Central memory CD4-positive, alpha-beta T cell (primary cell): ENCODE measurements at places on chromosomes 4 and X.

DNA sequence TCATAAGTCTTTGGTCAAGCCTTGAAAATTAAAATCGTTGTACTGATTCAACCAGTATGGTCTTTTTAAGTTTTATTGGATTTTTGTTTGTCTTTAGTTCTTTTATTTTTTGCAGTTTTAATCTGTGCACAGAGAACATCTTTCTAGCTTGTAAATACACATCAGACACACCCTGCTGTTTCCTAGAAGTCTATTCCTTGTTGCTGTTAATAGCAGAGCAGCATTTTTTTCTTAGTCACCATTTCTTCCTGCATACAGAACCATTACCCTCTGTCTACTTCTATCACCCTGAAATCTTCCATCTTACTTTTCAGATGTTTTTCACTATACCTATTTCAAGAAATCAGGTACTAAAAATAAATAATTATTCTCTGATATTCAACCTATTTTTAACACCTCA lies 375.4 kb downstream of the GRID2 start:
- no peak for DNase-seq

DNA sequence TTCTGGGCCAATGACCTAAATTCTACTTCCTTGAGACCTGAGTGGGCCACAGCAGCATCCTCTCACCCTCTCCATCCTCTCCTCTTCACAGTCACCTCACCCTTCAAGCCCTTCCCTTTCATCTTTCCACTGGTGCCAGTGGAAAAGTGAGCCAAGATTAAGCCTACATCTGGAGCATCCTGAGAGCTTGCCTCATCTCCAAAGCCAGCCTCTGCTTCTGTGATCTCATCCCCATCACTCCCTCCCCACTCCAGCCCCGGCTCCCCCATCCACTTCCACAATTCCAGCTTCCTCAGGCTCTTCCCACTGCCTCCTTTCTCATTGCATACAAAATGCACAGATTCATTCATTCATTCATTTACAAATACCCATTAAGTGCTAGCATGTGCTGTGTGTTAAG lies 10.1 kb upstream of the RASL11B start:
- no peak for DNase-seq

DNA sequence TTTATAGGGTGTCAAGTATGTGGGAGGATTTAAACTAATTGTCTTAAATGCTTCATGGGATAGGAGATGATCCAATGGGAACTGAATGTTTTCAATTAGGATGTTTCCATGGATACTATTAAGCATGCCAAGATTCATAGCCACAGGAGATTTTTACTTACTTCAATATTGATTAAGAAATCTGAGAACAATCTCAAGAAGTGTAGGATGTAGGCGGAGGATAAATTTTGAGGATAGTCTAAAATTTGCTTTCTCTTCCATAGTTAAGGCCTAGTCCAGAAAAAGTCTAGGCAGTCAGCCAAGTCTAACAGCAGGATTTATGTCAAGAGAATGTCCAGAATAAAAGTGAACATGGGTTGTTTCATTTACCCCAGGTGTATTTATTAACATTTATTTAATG lies 32.8 kb downstream of the REPS2 start:
- DNase-seq = no peak

GRCh38 chr4:30717208-30718020 lies 2.8 kb upstream of the PCDH7 start:
- DNase-seq = no peak

GRCh38 chrX:139058831-139059495 lies 347.4 kb upstream of the FGF13 start:
- no peak for DNase-seq

GRCh38 chrX:42378857-42379256 lies 399.1 kb downstream of the PPP1R2C start:
- DNase-seq = no peak

- no peak for DNase-seq
Observed at GRCh38 chr4:139419388-139419914, 34.5 kb upstream of the RAB33B start.

DNA sequence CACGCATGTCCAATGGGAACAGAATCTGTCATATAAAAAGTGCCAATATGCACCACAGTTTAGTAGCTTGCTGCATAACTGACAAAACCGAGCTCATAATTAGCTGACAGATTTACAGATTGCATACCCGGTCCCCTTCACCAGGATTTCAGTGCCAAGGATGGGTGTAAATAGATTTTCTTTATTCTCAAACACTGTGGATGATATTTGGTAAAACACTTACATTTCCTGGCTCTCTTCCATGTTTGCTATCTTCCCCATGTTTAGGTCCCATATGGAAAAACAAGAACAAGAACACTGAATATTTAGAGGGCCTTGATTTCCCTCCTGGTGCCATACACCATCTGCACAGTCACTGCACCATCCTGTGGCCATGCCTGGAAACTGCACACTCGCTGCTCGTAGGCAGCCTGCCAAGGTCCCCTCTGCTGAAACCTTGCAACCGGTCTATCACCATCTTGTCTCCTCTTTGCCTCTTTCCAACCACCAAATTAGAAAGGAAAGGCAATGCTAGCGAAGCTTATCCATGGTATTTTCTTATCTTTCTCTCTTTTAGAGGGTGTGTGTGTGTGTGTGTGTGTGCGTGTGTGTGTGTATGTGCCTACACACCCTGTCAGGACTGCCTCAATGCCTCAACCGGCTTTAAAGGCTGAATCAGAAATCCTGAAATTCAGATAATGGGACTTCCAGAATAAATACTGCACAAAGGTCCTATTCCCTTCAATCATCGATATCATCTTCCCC lies 124.2 kb upstream of the MBNL3 start:
- DNase-seq = no peak

DNA sequence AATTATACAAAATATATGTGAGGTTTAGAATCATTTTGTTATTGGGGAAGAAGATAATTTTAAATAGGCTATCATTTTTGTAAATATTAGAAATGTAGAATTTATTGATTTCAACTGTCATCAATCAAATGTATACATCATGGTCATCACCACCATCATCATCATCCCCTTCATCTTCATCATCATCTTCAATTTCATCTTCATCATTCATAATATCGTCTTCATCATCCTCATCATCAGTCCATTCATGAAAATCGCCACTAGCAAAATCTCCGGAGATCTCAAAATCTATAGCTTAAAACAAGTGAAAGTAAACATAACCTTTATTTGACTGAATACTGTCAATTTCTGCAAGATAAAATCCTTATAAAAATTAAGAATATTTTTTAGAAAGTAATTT lies 499.5 kb downstream of the SPOCK3 start:
- DNase-seq = no peak

GRCh38 chr4:136909626-136910025 lies 622.7 kb downstream of the PCDH18 start:
- no peak for DNase-seq

GRCh38 chr4:178612733-178613132 lies 1170.5 kb upstream of the AGA start:
- no peak for DNase-seq

DNA sequence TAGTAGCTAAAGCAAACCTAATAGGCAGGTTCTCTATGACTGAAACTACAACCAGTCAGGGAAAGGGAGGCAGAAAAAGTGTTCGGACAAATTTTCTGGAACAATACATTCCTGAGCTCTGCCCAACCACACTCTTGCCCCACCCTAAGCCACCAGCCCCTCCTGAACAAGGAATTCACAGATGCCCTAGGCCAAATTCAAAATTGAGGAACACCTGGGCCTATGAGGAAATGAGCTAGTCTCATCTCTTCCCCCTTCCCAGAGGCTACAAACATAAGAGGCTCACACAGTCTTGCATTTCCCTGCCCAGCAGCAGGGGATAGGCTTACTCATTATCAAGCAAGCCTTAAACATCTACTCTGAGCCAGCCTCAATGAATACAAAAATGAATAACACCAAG lies 284.7 kb downstream of the ZNF674 start:
- DNase-seq = no peak

DNA sequence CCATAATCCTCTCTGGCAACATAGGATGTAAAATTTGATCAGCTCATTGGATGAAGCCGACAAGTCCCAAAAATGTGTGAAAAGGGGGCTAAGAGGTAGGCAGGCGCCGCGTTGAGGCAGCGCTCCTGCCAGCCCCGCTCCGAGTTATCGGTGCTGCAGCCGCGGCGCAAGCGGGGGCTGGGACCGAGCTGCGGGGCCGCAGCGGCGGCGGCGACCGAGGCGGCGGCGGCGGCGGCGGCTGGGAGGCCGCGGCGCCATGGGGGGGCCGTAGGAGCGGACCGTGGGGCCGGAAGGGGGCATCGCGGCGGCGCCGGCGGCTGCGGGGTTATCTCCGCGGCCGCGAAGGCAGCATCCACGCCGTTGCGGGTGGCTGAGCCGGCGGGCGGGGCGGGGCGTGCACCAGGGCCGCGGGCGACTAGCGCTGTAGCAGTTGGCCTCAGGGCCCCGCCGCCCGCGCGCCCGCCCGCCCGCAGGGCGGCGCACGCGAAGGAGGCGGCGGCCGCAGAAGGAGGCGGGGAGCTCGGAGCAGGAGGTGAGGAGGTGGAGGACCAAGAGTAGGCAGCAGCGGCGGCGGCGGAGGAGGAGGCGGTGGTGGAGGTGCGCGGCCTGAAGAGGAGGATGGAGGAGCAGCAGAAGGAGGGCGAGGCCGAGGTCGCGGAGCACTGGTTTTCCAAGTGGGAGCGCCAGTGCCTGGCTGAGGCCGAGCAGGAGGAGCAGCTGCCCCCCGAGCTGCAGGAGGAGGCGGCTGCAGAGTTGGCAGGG lies 126.0 kb upstream of the CXorf66 start:
- DNase-seq = peak; percentile 12

DNA sequence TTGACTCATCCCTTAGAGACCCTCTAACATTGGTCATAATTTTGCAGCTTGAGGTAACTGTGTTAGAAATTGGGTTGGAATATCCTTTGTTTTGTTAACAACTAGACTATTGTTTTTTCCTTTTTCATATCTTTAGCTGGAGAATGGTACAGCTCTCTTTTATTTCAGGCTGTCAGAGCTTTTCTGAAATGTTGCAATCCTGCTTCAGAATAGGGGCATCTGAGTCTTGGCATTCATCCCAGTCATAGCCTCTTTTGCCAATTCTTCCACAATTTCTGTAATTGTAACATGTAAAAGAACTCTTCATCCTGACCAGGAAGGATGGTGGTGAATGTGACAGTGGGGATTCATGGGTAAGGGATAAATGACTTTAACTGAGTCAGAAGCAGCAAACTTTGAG lies 128.7 kb downstream of the FHIP1A start:
- no peak for DNase-seq

GRCh38 chrX:39194673-39195072 lies 393.4 kb downstream of the MID1IP1 start:
- DNase-seq = no peak

GRCh38 chr4:55395218-55395528 lies 584 bp upstream of the TMEM165 start:
- no peak for DNase-seq
